SK-N-MC (cell line): ENCODE measurements at places on chromosomes 4 and X.

DNA sequence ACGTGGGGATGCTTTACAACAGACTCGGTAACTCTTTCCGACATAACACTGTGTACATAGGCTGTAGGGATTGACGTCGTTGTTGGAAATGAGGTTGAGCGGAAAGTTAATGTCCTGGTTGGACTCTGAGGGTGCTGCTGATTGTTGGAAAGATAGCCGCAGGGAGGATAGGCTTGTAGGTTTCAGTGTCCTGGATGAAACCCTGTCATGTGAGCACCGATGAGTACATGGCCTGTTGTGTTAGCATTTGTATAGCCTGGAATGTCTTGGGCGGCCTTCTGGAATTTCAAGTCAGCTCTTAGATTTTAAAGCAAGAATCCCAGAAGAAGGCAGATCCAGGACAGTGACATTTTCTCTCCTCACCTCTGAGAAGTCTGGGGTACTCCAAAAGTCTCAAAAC, 63.3 kb downstream of the TBC1D14 start:
- DNase-seq = no peak

- DNase-seq = no peak
Observed at GRCh38 chr4:89324671-89325070, 17.1 kb upstream of the GPRIN3 start.

DNA sequence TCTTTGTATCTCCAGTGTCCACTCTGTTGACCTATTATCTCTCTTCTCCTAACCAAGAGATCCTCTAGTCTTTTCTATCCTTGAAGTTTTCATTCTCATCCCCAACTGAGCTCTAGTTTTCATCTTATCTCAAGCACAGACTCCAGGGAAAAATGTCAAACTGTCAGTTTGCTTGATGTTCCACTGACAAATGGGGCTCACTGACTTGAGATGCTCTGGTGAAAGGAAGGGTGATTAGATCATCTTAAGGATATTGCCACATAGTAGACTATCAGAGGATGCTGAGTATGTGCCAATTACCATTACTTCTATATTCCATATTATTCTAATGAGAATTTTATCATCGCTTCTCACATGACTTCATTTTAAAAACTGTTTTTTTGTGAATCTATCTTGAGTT, 2008.2 kb downstream of the ARAP2 start:
- no peak for DNase-seq

DNA sequence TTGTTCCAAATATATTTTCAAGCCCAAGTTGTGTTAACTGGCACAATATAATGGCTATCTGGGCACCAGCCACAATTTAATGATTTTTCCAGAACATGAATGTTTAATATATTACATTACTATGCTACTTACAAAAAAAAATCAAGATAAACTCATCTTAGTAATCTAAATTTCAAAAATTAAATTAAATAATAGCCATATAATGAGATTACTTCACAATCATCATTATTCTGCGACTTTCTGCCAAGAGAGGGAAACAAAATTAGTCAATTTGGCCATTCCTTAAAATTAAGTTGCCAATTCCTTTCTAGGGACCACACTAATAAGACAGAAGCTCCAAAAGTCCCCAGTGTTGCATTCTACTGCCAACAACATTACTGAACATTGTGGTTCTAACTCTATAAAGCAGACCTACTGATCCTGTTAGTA, 7.5 kb downstream of the NEK1 start:
- no peak for DNase-seq

DNA sequence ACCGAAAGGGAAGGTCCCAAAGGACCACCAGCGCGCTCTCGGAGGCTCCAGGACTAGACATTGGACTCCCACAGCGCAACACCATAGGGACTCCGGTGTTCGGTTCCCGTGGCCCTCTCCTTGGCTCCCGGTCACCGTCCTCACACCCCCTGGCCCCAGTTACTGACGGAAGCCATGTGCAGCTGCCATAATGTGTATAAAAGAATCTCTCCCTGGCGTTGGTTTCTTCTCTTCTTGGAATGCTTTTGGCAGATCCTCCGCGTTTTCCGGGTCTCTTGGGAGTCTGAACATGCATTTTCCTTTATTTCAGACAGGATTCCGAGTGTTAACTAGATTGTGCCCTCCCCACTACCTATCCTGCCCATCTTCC, 69.8 kb downstream of the FBXO8 start:
- no peak for DNase-seq

GRCh38 chr4:113255628-113256027, 206.2 kb downstream of the ANK2 start:
- DNase-seq = no peak

GRCh38 chrX:323721-324628, 5.4 kb upstream of the GTPBP6 start:
- no peak for DNase-seq

- no peak for DNase-seq
Observed at GRCh38 chr4:156578713-156579112, 392.9 kb downstream of the PDGFC start.

- DNase-seq = no peak
Observed at GRCh38 chrX:24647257-24648058, at the start of gene PCYT1B. TSS of gene PCYT1B (minus strand) at chrX:24647347. CDS start at chrX:24647105, 242 bp downstream.
